H4 (cell line): ENCODE measurements at places on chromosomes 7 and 10. TPM values are rescaled to one million over a fixed set of nuclear protein-coding genes. Genes with fewer than 3 reads are reported as not detected.
A peak's percentile ranks its signal among the peaks of the same experiment; 100 is the strongest.

The BAIAP2L1 gene
- 22.5 and 23.8 TPM in 2 replicates for total RNA-seq

The PTTG1IP2 gene
- not detected in 2 replicates for total RNA-seq

- no peak for DNase-seq
Measured at GRCh38 chr10:71981876-71982230, 17.7 kb downstream of the CHST3 start.

GRCh38 chr10:23702977-23703414 lies 264.1 kb downstream of the OTUD1 start:
- DNase-seq: peak; percentile 55

- DNase-seq: peak; percentile 17
Measured at GRCh38 chr7:2564970-2565540, 6.3 kb downstream of the IQCE start.

DNA sequence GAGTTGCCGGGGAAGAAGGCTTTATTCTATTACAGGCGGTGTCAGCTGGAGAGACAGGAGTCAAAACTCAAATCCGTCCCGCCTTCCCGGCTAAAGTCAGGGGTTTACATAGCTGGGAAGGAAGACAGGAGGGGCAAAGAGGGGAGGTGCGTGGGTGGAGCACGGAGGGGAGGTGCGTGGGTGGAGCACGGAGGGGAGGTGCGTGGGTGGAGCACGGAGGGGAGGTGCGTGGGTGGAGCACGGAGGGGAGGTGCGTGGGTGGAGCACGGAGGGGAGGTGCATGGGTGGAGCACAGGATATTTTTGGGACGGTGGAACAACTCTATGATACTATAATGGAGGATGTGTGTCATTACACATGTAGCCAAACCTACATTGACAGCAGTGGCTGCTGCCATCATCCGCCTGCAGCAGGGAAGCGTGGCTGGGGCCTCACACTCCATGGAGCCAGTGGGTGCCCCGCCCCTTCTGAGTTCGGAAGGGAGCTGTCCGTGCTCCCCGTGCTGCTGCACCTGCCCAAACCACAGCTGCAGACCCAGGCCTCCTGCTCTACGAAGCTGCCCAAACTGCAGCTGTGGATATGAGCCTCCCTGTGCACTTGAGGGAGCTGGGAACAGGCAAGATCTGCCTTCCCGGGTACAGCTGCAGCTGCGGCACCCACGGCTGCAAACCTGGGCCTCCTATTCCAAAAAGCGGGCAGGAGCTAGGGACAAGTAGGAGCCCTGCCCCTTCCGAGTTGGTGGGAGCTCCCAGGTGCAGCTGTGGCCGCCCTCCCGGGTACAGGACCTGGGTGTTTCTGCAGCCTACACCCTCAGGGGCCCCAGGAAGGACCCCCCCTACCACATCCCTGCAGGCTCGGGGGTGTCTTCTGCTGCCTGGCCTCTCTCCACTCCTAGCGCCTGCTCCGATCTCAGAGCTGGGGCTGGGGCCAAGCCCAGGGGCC lies 119.4 kb downstream of the DYNC2I1 start:
- no peak for DNase-seq

GRCh38 chr7:36820527-36821170 lies 96.4 kb upstream of the AOAH start:
- no peak for DNase-seq
